ENCODE measurements at places on chromosomes 16 and 17.

GRCh38 chr17:49952209-49952911 is 16.6 kb upstream of the DLX4 start:
- peak; percentile 24 for DNase-seq

DNA sequence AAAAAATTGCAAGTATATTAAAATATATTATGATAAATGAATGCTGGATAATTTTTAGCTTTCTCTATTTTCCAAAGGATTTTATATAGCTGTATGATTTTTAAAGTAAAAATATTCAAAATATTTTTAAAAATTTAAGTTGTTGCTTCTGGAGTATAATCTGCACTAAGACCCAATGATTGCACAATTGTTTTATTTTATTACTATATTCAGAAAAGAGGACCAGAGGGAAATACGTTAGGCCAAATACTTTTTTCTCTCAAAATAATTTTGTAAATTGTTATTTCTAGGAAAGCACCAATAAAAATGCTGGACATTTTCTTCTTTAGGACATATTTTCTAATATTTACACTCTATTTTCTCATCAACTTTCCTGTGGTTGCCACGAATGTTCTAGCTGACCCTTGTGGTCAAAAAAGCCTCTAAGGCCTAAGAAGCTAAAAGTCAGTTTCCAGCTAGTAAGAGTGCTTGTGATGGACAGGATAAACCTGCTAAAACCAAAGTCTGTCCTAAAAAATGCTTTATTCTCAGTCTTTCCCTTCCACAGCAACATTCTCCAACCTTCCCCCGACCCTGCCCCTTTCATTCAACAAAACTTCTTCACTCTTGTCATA is 31.2 kb downstream of the MMD start:
- no peak for DNase-seq

DNA sequence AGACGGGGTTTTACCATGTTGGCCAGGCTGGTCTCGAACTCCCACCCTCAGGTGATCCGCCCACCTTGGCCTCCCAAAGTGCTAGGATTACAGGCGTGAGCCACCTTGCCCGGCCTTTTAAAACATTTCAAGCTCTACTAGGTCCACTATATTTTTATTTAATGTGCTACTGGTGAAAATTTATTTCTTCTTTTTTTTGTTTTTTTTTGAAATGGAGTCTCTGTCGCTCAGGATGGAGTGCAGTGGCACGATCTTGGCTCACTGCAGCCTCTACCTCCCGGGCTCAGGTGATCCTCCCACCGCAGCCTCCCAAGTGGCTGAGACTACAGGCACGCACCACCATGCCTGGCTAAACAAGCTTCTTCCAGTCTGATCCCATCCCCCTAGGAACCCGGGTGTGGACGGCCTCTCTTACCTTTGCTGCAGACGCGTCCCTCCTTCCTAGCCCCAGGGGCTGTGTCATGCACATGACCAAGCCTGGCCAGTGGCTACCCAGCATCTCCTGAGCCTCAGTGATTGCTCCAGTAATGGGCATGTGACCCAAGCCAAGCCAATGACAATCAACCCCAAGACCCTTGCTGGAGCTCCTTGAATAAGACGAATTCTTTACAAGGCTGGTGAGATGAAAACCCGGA is 40.1 kb upstream of the LITAF start:
- DNase-seq: no peak

DNA sequence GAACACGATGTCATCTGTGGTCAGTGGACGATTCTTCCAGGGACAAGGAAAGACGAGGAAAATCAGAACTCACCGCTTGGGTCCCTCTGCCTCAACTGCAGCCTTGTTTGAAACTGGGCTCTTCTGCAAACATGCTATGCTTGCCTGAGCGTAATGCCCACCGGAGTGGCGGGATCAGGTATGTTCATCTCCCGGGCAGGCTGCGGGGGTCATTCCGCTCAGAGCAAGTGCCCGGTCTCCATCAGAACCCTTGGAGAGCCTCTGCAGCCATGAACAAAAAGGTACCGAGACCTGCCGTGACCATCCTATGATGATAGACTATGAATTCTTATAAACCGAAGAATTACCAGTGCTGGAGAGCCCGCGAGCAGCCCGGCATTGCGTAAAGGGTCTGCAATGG is 64.5 kb upstream of the DNAH17 start:
- DNase-seq: no peak

DNA sequence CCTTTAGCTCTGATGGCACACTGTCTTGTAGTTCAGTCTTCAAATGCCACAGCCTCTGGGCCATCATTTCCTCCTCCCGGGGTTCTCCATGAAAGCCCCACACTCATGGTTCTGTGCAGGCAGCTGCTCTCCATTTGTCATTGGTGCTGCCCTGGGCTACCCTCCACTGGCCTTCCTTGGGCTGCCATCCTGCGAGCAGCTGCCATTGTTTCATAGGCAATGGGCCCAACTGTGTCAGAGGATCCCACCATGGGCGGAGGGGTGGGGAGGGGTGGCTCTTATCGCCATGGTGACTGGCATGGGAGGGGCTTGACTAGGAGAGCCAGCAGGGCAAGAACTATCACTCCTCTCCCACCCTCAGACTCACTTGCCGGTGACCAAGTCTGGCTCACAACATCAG is 38.6 kb upstream of the BRD7 start:
- no peak for DNase-seq

- DNase-seq: no peak
These were observed 84.5 kb downstream of the ABR start for GRCh38 chr17:1095090-1095852.

DNA sequence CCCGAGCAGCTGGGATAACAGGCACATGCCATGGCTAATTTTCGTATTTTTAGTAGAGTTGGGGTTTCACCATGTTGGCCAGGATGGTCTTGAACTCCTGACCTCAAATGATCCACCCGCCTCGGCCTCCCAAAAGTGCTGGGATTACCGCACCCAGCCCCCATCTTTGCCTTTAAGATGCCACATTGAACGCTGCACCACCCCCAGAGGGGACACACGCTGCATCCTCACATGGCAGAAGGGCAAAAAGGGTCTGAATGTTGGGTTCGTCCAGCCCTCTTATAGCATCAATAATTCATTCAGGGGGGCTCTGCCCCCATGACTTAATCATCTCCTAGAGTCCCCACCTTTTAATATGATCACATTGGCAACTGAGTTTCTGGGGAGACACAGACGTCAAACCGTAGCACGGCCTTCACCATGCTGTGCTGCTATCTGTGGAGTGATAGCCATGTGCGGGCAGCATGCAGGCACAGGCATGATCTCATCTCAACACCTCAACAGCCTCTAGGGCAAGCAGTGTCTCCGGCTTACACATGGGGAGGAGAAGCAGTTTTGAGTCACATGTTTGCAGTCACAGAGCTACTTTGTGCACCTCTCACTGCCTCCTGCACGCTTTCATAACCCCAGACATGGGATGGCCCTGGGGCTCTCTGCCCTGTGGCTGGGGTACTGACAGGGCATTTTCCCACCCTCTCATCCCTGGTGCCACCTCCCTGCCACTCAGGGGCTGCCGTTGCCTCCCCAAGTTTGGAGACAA is 30.0 kb downstream of the IL21R start:
- no peak for DNase-seq

GRCh38 chr16:86457501-86458148 is 52.7 kb upstream of the FOXF1 start:
- DNase-seq: no peak

GRCh38 chr16:4075534-4075933 is 40.7 kb downstream of the ADCY9 start:
- DNase-seq: no peak

DNA sequence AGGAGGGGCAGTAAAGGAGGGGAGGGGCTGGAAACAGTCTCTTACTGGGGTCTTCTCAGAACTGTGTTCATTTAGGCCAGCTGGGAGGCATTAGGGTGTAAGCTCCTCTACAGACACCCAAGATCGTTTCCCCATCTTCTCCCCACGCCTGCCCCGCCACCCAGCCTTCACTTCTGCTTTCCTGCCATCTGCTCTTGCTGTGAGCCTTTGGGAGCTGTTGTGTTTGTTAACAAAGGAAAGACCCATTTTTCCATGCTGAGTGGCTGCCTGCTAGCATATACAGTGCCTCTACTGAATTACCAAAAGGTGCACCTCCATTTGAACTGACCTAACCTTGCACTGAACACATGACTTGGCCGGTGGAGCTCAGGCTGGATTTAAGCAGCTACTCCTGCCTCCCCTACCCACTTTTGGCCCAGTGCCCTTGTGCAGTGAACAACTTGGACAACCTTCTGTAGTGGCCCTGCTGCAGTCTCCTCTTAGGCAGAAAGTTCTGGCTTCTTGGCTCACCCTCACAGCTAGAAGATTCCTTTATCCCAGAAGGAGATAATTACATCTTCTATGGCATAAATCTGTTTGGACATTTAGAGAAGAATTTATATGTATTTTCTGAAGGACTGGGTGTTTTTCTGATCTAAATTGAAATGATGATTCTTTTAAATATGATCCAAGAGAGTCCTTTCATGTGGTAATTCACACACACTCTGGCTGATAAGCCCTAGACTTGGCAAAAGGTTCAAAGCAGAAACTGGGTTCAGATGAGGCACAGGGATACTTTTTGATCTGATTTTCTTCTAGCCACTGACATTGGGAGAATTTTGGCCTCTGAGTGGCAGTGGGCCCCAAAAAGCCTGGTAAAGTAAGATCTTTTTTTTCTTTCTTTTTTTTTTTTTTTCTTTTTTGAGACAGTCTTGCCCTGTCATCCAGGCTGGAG is 81.9 kb upstream of the HNF1B start:
- no peak for DNase-seq

- DNase-seq: no peak
These were observed 39.4 kb upstream of the FOXF1 start for GRCh38 chr16:86470964-86471363.

DNA sequence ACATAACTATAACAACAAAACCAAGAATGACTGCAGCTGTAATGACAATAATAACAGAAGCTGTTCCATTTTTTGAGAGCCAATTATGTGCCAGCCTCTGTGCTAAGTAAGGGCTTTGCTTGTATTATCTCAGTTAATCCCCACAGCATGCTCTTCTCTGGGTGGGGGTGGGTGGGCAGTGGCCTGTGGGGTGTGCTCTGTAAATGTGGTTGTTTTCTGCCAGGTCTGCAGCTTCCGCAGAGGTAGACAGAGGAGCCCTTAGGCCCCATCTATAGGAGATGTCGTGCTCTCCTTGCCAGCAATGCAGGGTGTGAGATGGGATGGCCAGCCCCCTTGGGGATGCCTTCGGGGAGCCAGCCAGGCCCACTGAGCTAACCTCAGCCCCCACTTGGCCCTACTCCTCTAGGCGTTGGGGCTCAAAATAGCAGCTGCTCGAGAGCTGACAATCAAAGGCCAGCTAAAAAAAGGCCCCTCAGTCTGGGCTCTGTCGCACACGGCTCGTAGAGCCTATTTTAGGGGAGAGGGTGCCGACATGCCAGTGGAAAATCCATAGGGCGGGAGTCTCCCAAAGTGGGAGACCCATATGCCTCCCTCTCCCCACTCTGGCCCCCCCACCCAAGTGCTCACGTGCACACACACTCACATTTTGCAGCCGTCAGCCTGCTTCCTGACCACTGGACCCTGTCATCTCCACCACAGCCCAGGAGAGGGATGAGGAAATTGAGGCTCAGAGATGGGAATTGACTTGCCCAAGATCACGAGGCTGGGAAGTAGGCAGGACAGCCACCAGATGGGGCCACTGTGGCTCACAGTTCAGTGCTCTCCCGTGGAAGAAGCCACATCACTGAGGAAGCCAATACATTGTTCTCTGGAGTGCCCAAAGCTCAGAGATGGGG is 15.8 kb downstream of the CDH16 start:
- DNase-seq: no peak

GRCh38 chr16:51535591-51535990 is 384.5 kb upstream of the SALL1 start:
- DNase-seq: no peak
